Activated naive CD4-positive, alpha-beta T cell treated with anti-CD3 and anti-CD28 coated beads for 36 hours (primary cell): ENCODE measurements at places on chromosomes 11 and 22. TPM values are rescaled to one million over a fixed set of nuclear protein-coding genes. Genes with fewer than 3 reads are reported as not detected.

GRCh38 chr11:121520243-121521144, 67.7 kb upstream of the SORL1-AS1 start:
- peaks cover 43% of the 10 kb centered on the region for H3K4me1 ChIP-seq
- peaks cover 51% of the 10 kb centered on the region for H3K36me3 ChIP-seq
- no peaks in the 10 kb centered on the region for H3K27me3 ChIP-seq

DNA sequence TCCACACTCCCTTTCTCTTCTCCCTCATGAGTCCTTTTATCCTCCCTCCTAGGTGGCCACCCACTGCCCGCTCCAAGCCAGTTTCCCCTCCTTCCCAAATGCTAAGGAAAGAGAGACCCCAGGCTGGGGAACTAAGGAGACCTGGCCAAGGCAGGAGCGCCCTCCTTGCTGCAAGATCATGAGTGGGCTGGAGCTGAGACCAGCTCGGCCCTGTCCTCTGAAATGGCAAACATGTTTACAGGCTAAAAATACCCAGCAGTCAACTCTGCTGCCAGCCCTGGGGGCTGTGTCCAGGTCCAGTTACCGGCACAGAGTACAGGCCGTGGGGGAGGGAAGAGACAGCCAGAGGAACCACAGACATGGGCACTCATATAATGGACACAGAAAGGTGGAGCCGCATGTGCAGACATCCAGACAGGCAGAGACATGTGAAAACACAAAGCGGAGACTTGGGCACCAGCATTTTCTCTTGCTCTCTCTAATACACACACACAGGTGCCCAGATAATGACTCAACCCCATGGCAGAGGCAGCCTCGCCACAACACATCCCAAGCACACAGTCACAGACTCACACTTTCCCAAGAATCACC, 1.2 kb upstream of the AHNAK start:
- DNase-seq = no peak
- H3K27me3 ChIP-seq = peaks cover 4% of the 10 kb centered on the region
- H3K36me3 ChIP-seq = no peaks in the 10 kb centered on the region
- no peak overlapping the region for H3K27ac ChIP-seq
- H3K4me3 ChIP-seq = peak overlapping the region; percentile 6

DNA sequence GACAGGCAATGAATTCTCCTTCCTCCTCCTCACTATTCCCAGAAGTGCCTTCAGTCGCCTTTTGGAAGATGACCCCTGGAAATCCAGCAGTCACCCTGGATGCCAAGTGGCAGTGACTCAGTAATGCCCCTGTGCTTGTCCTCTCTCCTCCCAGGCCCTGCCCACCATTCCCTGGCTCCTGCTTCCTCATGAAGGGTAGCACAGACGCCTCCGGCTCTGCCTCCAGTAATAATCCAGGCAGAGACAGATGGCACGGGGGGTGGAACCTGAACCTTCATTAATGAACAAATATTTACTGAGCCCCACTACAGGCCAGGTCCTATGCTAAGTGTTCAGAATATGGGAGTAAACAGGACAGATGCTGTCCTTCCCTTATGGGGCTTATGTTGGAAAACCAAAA, 23.2 kb downstream of the SYT13 start:
- H3K36me3 ChIP-seq = no peaks in the 10 kb centered on the region
- no peak overlapping the region for H3K4me3 ChIP-seq
- DNase-seq = no peak
- no peaks in the 10 kb centered on the region for H3K4me1 ChIP-seq

DNA sequence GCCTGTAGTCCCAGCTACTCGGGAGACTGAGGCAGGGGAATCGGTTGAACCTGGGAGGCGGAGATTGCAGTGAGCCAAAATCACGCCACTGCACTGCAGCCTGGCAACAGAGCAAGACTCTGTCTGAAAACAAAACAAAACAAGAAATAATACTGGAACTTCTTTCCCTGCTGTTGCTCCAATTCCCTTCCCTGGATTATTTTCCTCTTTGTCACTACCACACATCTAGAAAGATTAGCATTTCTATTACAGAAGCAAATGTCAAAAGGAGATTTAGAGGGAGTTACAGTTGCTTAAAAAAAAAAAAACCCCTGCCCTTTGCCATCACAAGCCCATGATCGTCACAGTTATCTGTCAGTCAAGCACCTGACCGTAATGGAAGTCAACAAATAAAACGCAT, 17.7 kb upstream of the SCGB1D1 start:
- peaks cover 4% of the 10 kb centered on the region for H3K4me1 ChIP-seq
- H3K4me3 ChIP-seq = no peak overlapping the region
- H3K36me3 ChIP-seq = no peaks in the 10 kb centered on the region
- no peak overlapping the region for H3K27ac ChIP-seq
- no peak for DNase-seq
- H3K27me3 ChIP-seq = peaks cover 14% of the 10 kb centered on the region

GRCh38 chr11:20559523-20560300, 39.7 kb upstream of the SLC6A5 start:
- no peaks in the 10 kb centered on the region for H3K36me3 ChIP-seq
- no peaks in the 10 kb centered on the region for H3K4me1 ChIP-seq
- no peak overlapping the region for H3K27ac ChIP-seq

- peaks cover 17% of the 10 kb centered on the region for H3K4me1 ChIP-seq
- no peak overlapping the region for H3K27ac ChIP-seq
- H3K27me3 ChIP-seq = no peaks in the 10 kb centered on the region
- peak overlapping the region; percentile 83 for H3K4me3 ChIP-seq
- peaks cover under 1% of the 10 kb centered on the region for H3K36me3 ChIP-seq
Measured at GRCh38 chr11:121024989-121025388, 1.1 kb downstream of the TBCEL start.

DNA sequence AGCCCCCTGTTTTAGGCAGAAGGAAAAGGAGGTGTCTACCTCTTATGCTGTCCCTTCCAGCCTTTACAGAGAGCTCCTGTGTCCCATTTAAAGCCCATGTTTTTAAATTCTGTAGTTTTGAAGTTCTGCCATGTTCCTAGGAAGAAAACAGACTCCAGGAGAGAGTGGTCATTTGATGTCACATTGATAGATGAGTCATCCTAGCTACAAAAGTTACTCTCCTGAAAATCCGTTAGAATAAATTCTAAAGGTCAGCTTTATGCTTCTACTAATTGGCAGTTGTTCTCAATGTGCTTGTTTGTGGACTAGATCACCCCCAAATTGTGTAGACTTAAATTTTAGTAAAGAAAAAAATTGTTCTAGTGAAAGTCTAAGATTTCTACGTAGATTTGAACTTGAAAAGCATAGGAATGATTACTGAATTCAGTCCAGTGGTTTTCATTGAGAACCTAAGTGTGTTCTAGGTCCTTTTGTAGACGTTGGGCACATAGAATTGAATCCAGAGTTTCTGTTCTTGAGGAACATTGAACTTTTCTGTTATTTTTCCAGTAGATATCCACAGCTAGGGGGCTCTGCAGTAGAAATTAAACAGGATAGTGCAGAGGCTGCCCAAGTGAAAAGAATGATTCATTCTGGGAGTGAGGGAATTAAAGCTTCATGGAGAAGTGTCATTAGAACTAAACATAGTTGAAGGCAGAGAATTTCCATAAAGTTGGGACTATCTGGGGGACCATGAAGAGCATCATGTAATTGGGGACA, 140.6 kb upstream of the RASSF10 start:
- no peak for DNase-seq
- no peaks in the 10 kb centered on the region for H3K36me3 ChIP-seq
- peaks cover 33% of the 10 kb centered on the region for H3K27me3 ChIP-seq
- H3K4me3 ChIP-seq = no peak overlapping the region

GRCh38 chr11:119739021-119739703, 10.2 kb upstream of the NECTIN1 start:
- H3K4me1 ChIP-seq = peaks cover 11% of the 10 kb centered on the region
- DNase-seq = no peak
- no peak overlapping the region for H3K4me3 ChIP-seq
- H3K36me3 ChIP-seq = no peaks in the 10 kb centered on the region
- H3K27me3 ChIP-seq = peaks cover 27% of the 10 kb centered on the region

DNA sequence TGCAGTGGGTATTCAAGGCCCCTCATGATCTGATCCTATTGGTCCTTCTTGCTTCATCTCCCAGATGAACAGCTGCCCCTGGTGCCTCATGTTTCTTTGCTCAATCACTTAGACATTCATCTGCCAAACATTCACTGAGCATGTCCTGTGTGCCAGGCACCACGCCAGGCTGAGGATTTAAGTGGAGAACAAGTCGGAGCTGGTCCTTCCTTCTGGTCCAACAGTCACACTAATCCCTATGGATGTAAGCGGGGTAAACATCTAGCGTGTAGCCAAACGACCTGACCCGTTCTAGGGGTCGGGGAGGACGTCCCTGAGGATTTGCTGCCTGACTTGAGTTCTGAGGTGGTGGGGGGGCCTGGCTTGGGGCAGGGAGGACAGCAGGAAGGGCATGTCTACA, 21.9 kb downstream of the ZMAT5 start:
- H3K27ac ChIP-seq = no peak overlapping the region
- H3K36me3 ChIP-seq = peaks cover 4% of the 10 kb centered on the region
- no peaks in the 10 kb centered on the region for H3K4me1 ChIP-seq

DNA sequence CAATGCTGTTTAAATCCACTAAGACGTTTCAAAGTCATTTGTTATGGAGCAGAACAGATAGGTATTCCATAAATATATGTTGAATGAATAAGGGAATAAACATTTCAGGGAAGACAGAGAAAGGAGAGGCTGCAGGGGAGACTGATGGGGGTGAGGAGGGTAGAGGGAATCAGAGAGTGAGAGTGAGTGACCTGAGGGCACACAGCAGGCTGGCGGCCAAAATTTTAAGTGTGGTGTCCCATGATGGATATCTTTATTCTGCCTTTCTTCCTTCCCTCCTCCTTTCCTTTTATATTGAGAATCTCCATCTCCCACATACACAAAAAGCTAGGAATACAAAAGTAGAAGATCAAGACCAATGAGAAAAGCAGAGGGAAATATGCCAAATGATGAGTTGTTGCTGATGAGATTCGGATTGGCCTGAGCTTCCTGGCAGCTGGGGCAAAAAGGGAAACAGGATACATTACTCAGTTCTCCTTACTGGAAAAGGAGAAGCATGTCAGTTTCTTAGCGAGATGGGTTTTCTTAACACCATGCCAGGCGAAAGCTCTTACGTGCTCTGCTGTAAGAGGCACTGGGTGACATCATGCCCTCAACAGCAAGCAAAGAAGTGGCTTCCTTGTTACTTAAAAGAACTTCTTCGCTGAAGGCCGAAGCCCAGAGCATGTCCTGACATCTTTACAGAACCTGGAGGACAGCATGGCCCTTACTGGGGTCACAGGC, 11.2 kb upstream of the CYTH4 start:
- no peaks in the 10 kb centered on the region for H3K36me3 ChIP-seq
- no peak overlapping the region for H3K27ac ChIP-seq
- no peak overlapping the region for H3K4me3 ChIP-seq
- no peak for DNase-seq

- H3K36me3 ChIP-seq = no peaks in the 10 kb centered on the region
- H3K27ac ChIP-seq = no peak overlapping the region
- DNase-seq = no peak
- H3K4me3 ChIP-seq = no peak overlapping the region
Measured at GRCh38 chr11:71208011-71208774, 44.2 kb downstream of the SHANK2 start.

DNA sequence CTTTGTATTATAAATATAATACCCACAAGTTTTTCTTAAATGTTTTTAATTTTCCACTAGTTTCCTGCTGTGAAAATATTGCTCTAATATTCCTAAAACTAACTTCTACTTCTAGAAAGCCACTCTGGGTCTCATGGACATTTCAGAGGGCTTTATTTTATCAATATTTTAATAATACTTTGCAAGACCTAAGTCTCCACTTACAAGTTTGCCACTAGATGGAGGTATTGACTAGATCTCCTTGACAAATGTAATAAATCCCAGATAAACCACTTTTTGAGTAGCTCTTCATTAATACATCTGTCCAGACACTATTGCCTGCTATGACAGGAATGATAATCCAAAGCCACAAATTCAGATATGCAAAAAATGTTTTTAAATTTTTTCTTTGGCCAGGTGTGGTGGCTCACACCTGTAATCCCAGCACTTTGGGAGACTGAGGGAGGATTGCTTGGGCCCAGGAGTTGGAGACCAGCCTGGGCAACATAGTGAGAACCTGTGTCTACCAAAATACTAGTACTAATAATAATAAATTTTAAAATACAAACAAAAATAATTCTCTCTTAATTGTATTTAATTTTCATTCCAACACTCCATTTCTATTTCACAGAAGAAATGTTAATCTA, 3.5 kb upstream of the ACAT1 start:
- peaks cover 13% of the 10 kb centered on the region for H3K4me1 ChIP-seq
- no peaks in the 10 kb centered on the region for H3K27me3 ChIP-seq
- H3K27ac ChIP-seq = no peak overlapping the region
- H3K4me3 ChIP-seq = no peak overlapping the region
- no peak for DNase-seq
- H3K36me3 ChIP-seq = no peaks in the 10 kb centered on the region

- no peak overlapping the region for H3K27ac ChIP-seq
- H3K4me3 ChIP-seq = no peak overlapping the region
- DNase-seq = no peak
- H3K36me3 ChIP-seq = no peaks in the 10 kb centered on the region
Measured at GRCh38 chr22:44822534-44822933, 70.2 kb downstream of the ARHGAP8 start.

DNA sequence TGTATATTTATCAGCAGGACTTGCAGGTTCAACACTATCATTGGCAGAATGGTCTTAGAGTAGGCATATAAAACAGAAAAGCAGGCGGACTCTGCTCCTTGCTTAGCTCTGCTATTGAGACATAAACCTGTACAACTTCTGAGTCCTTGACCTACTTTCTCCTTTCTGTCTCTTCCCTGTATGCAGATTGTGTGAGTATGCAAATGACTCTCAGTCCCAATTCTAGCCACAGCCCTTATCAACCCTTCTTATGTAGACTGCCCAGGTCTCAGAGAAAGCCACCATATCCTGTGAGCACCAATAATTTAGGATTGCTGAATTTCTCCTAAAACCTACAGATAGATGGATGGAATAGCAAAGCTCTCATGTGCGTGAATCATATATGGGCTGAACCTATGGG, 367.6 kb upstream of the DDI1 start:
- H3K4me1 ChIP-seq = no peaks in the 10 kb centered on the region
- H3K27me3 ChIP-seq = peaks cover 2% of the 10 kb centered on the region
- H3K36me3 ChIP-seq = no peaks in the 10 kb centered on the region
- no peak overlapping the region for H3K27ac ChIP-seq
- DNase-seq = no peak

GRCh38 chr11:92136797-92137196, 87.8 kb upstream of the FAT3 start:
- no peaks in the 10 kb centered on the region for H3K27me3 ChIP-seq
- no peak overlapping the region for H3K4me3 ChIP-seq
- DNase-seq = no peak

Gene MS4A7
- total RNA-seq = not detected

Gene OR4D5
- total RNA-seq = not detected

Gene TCN1
- not detected for total RNA-seq

Gene SLC22A8
- not detected for total RNA-seq
